Fibroblast of skin of left quadriceps (primary cell): ENCODE measurements at places on chromosomes 1 and 21.

DNA sequence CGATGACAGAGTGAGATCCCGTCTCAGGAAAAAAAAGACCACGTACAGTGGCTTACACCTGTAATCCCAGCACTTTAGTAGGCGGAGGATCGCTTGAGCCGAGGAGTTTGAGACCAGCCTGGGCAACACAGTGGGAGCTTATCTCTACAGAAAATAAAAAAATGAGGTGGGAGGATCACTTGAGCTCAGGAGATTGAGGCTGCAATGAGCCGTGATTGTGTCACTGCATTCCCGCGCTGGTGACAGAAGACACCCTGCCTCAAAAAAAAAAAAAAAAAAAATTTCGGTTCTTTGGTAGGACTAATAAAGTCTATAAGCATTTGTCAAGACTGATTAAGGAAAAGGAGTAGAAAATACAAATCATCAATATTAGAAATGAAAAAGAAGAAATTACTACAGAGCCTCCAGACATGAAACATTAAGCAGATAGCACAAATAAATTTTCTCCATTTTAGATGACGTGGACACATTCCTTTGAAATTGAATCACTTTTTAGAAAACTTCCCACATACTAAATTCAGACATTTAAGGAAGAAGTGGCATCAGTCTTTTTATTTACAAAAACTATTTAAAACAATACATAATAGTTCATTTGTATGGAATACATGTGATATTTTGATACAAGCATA is 30.4 kb downstream of the MORC3 start:
- no peak for DNase-seq

DNA sequence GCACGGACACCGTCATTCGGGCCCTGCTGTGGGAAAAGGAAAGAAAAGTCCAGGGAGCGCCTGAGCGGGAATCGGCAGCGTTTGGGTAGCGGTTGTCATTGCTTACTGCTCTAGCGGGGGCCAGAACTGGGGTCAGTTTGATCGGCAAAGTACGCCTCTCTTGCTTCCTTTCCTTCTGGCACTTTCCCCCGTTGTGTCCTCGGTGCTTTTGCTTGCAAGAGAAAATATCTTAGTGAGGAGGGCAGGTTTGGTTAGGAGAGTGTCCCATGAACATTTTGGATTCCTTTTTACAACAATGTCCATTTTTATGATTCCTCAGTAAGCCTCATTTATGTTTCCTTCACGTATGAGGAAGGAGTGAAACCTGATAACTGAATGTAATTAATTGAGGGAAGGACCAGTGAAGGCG is 670 bp downstream of the ST3GAL3 start:
- DNase-seq: no peak

GRCh38 chr21:38401191-38401926 is 96.9 kb downstream of the ERG start:
- DNase-seq: no peak

- no peak for DNase-seq
These were observed 4.2 kb upstream of the KLHDC8A start for GRCh38 chr1:205360891-205361290.
